ENCODE measurements at places on chromosomes 6 and 20.

- no peak for DNase-seq
These were observed 301.0 kb downstream of the CENPW start for GRCh38 chr6:126640921-126641320.

- DNase-seq = no peak
These were observed 636 bp downstream of the SUPT3H start for GRCh38 chr6:45377043-45377553.

DNA sequence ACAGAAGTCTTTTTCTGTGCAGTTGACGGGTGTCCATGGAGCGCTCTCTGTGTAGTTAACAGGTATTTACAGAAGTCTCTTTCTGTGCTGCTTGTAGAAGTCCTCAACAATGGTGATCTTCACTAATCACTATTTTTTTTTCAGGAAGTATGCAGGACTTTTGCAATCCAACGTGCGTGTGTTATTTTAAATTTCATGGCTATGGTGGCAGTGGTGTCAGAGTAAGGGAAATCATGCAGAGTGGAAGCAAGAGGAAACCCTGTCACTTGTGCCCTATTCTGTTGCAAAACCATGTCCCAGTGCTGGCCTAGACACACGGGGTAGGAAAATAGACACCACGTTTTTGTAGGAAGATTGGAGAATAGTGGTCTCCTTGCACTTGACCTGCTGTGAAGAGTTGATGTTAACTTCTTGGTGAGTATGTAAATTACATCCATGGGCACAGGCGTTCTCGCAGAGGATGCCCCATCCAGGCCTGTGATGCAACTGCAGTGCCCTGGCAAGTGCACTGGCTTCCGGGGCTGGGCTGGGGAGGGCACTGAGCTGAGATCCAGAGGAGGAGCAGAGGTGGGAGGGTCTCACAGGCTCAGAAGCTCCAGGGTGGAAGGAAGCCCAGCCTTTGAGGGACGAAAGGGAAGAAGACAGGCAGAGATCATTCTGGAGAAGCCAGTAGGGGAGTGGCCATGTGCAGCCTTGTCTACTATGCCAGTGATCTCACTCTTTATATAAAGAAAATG lies 146.5 kb downstream of the SYCP2 start:
- no peak for DNase-seq

DNA sequence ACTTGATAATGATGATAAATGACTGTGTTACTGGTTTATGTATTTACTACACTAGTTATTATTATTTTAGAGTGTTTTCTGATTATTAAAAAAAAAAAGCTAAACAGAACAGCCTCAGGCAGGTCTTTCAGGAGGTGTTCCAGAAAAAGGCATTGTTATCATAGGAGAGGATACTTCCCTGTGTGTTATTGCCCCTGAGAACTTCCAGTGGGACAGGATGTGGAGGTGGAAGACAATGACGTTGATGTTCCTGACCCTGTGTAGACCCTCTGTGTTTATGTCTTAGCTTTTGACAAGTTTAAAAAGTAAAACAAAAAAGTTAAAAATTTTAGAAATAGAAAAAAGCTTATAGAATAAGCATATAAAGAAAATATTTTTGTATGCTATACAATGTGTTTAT lies 49.1 kb downstream of the NCOA7 start:
- no peak for DNase-seq

DNA sequence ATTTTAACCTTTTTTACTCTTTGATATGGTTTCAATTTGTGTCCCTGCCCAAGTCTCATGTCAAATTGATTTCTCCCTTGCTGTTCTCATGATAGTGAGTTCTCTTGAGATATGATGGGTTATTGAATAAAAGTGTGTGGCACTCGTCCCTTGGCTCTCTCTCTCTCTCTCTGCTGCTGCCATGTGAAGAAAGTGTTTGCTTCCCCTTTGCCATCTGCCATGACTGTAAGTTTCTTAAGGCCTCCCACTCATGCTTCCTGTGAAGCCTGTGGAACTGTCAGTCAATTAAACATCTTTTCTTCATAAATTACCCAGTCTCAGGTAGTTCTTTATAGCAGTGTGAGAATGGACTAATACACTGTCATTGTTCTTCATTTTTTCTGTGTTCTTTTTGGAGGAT lies 48.5 kb downstream of the LIN28B start:
- no peak for DNase-seq

GRCh38 chr6:12844284-12845223 lies 128.0 kb downstream of the PHACTR1 start:
- no peak for DNase-seq

GRCh38 chr6:21098134-21098533 lies 495.4 kb upstream of the SOX4 start:
- DNase-seq = no peak

DNA sequence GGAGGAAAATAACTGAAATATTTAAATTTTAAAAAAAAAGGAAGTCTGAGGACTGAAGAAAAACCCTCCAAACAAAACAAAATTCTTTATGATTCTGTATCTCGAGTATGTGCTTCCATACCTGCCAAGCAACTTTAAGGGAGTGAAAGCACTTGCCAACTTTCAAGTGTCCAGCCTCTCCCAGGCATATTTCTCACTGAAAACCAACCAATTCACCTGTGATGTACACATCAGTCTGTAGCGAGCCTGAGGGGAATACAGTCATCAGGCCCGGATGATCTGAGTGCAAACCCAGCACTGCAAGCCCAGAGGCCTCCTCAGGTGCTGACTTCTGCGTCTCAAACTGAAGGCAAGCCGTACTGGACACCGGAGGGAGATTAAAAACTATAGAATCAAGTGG lies 164.8 kb upstream of the NT5E start:
- no peak for DNase-seq

GRCh38 chr6:38570750-38571149 lies 69.0 kb downstream of the BTBD9 start:
- no peak for DNase-seq

GRCh38 chr6:15598273-15598798 lies 64.5 kb downstream of the DTNBP1 start:
- DNase-seq = no peak

DNA sequence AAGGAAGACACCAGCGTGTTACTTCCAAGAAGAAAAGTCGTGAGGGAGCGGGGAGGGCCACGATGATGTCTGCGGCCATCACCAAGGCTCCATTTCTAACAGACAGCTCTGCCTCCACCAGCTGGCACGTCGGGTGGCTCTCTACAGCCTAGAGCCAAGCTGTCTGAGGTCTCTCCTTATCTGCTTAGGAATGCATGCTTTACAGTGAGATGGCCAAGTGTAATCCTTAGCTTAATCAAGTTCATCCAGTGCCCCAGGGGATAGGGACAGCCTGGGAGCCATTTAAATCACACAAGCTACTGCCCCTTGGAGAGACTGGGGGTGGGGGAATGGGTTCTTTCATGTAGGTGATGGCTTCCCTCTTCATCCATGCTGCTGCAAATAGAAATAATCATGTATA lies 213.8 kb upstream of the CST7 start:
- DNase-seq = no peak

All from stimulated activated CD4-positive, alpha-beta T cell treated with anti-CD3 and anti-CD28 coated beads, Interleukin-4, amount 100 ng/mL, for 4 hours (primary cell).